ENCODE measurements at places on chromosomes 6 and 20. TPM values are rescaled to one million over a fixed set of nuclear protein-coding genes. Genes with fewer than 3 reads are reported as not detected.
A peak's percentile ranks its signal among the peaks of the same experiment; 100 is the strongest.

PLCB1 gene
- total RNA-seq = 0.06 TPM

PEX6 gene
- total RNA-seq = 22.3 TPM

TREML4 gene
- not detected for total RNA-seq

KCNB1 gene
- 0.19 TPM for total RNA-seq

CRISP2 gene
- total RNA-seq = not detected

DNA sequence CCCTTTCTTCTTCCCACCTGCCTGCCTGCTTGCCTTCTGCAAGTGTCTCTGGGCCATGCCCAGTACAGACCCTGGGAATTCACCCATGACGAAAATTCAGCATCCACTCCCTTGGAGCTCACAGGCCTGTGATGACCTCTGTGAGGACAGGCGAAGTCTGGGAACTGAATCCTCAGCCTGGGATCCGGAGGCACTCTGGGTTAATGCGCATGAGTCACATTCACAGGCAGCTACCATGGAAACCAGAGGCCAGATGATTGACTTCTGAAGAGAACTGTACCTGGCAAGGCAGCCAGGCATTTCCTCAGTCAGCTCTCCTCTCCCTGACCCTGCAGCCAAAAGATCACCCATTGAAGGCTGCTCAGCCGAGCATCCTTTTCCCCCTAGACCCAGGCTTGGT lies 41.0 kb downstream of the SLC9A8 start:
- peak; percentile 68 for DNase-seq

DNA sequence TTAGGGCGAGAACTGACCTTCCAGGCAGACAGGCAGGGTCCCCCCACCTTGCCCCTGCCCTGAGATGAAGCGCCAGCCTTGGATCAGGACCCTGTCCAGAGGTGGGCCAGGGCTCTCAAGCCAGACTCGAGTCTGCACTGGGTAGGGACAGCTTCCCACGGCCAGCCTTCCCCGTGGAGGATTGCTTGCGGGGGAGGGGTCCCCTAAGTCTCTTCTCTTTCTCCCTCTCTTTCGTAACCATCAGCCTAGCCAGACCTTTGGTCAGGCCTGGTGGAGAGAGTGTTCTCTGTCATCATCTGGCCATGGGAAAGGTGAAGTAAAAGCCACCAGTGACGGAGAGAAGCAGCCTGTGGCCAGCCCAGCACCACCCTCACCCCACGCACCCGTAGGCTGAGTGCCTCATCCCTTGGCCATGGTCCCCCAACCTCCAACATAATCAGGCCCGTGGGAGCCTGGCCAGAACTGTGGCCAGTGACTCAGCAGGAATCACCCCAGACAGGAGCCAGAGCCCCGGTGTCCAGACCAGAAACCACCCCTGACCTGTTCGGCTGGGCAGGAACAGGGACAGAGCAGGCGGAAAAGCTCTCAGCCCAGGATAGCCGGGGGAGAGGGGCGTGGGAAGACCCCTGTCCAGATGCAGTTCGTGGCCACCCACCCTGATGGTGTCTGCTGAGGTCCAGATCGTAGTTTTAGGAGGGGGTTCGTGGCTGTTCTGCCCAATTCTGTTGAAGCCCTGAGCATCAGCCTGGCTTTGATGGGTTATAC lies 47.1 kb downstream of the SNAI1 start:
- peak; percentile 89 for DNase-seq
